ENCODE measurements at places on chromosomes 2 and 18.
A peak's percentile ranks its signal among the peaks of the same experiment; 100 is the strongest.

DNA sequence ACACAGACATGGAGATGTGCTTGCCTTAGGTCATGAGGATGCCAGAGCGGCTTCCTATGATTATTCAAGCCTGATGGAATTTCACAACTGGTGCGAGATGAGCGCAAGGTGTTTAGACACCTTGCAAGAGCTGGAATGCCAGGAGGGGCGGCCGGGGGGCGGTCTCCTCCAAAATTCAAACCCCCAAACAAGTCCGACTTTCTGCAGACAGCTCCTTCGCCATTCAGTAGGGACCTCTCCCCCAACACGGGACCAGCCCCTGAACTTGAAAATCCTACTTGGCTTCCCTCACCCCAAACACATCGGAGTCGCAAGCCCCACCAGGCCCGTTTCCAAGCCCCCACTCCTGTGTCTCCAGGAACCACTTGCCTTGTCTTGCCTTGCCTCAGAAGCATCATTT lies 64.8 kb upstream of the ID2 start:
- DNase-seq: no peak

DNA sequence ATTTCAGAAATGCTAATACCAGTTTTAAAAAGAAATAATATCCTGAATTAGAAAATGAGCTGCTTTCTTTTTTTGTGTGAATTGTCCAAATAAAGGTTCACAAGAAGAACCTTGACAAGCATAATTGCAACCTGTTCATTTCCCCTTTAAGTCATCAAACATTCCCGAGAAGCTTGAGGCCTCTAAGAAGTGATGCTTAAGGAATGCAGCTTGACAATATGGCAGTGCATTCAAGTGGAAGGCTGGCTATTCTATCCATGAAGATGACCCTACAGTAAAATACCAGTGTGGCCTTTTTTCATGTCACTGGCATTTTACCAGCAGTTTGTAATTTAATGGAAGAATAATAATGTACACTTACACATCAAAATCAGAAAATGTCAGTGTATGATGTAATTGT lies 216.7 kb downstream of the CTNNA2 start:
- no peak for DNase-seq

DNA sequence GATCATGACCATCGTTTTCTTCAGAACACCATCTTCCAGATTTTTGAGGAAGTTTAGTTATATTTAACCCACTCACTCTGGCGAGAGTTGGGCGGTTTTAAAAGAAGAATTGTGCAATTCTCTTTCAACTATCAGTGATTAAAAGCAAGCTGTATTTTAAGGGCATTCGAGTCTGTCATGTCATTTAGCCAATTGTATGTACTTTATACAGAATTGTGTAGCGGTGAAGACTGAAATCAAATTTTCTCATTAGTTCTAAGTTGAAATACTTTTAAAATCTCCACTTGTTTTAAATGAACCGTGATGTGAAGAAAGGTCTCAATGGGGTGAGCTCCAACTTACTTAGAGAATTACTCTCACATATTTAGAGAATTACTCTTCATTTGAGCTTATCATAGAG lies 214.6 kb upstream of the DTNA start:
- DNase-seq: no peak

GRCh38 chr2:10305715-10306114 lies 3.0 kb downstream of the HPCAL1 start:
- no peak for DNase-seq

DNA sequence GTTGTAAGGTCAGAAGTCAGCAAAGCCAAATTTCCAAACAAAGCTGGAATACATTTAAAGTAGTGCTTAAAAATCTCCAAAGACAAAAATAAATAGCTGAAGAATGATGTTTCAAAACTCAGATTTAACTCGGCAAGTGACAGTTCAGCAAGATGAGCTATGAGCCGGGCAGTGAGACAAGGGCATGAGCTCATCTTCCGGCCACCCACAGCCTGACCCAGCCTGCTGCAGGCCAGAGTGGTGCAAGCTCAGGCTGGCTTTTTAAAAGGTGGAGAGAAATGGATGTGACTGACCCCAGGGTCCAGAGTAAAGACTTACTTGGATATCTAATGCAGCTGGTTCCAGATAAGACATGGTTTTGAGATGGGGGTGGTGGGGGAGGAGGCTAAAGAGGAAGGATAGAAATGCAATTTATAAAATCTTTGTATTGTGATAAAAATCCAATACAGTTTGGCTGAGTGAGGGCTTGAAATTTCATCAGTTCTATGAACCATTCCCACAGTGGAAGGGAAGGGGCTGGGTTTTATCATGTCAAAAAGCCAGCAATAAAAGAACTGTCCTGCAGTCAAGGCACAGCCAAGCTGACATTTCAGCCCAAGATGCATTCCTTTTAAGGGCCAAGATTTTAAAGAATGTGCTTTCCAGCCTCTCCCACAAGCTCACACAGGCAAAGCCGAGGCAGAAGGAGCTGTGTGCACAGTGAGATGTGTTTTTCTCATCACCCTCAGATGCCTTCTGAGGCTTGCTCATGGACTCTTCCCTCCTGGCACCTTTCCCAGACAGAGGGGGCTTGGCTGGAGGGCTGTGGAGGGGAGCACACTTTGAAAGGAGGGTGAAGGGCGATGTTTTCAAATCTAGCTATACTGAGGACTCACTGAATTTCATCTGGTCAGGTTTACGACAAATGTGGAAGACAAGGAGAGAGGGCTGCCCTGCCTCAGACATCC lies 97.9 kb upstream of the KLHL29 start:
- peak; percentile 74 for DNase-seq

DNA sequence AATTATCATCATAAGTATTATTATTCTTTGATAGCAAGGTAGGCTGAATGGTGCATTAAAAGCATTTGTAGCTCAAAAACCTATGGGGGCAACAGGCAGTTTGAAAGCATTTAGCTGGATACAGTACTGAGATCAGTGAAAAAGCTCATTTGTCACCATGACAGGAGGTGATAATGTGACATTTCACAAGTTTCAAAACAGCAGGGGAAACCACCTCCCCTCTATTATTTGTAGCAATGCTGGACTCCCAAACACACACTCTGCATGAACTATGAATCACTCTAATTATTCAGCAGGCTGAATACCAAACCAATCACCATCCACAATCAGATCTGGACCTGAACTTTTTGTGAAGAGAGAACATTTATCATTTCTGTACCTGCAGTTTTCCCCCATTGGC lies 63.4 kb downstream of the MYO5B start:
- DNase-seq: no peak

DNA sequence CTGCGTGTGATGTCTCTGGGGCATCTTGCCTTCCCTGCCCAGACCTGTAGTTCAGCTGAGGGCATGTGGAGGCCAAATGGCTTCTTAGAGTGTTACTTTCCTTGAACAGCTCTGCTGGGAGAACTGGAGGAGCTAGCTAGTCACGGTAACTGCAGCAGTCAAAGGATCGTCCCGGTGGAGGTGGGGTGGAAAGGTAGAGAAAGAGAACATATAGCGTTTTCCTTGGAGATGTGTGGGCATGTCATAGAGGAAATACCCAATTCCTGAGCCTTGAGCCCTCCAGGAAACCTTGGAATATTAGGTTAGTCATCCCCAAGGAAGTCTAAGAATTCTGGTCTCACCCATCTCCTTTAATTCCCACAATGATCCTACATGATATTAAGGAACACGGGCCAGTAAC lies 33.5 kb upstream of the IL37 start:
- peak; percentile 68 for DNase-seq

GRCh38 chr2:213678437-213679218 lies 394.4 kb downstream of the SPAG16 start:
- DNase-seq: no peak

DNA sequence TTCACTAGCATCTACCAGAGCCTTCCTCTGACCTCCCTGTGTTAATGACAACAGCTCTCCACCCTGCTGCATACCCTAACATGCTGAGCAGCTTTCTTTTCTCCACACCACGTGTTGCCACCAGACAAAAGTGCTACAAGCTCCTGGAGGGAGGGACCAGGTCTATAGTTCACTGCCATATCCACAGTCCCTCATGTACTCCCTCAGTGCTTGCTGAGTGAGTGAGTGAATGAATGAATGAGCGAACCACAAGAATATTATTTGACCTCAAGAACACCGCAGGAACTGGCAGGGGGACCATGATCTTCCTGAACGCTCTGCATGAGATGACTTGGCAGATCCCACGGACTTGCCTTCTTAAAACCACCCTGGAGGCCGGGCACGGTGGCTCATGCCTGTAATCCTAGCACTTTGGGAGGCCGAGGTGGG lies 47.4 kb upstream of the CAB39 start:
- no peak for DNase-seq

DNA sequence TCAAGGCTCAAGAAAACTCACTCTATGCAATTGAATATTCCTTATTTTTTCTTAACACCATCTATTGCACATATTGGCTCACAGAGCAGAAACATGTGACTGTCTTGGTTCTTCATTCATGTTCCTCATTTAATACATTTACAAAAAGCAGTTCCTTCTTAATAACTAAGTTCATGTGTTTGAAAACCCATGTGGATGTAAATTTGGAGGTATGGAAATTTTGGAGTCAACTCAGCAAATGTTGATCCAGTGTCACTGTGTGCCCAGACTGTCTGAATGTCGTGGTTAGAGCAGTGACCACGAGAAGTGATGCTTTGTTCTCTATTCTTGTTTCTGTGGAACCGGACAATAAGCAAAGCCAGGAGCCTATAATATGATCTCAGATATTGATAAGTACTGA lies 299.1 kb downstream of the SETBP1 start:
- DNase-seq: no peak

GRCh38 chr2:218039171-218039570 lies 29.9 kb upstream of the RUFY4 start:
- DNase-seq: peak; percentile 5

GRCh38 chr18:8169722-8170121 lies 439.5 kb upstream of the RAB12 start:
- no peak for DNase-seq

GRCh38 chr18:13437796-13438506 lies 219.4 kb downstream of the LDLRAD4 start:
- DNase-seq: no peak

- no peak for DNase-seq
Measured at GRCh38 chr2:50344509-50345106, 687.3 kb downstream of the NRXN1 start.

GRCh38 chr2:25044990-25045389 lies 3.1 kb downstream of the EFR3B start:
- DNase-seq: no peak

- DNase-seq: no peak
Measured at GRCh38 chr2:69154106-69154505, 141.1 kb downstream of the ANTXR1 start.

GRCh38 chr18:61173554-61173953 lies 159.7 kb upstream of the CDH20 start:
- DNase-seq: no peak

DNA sequence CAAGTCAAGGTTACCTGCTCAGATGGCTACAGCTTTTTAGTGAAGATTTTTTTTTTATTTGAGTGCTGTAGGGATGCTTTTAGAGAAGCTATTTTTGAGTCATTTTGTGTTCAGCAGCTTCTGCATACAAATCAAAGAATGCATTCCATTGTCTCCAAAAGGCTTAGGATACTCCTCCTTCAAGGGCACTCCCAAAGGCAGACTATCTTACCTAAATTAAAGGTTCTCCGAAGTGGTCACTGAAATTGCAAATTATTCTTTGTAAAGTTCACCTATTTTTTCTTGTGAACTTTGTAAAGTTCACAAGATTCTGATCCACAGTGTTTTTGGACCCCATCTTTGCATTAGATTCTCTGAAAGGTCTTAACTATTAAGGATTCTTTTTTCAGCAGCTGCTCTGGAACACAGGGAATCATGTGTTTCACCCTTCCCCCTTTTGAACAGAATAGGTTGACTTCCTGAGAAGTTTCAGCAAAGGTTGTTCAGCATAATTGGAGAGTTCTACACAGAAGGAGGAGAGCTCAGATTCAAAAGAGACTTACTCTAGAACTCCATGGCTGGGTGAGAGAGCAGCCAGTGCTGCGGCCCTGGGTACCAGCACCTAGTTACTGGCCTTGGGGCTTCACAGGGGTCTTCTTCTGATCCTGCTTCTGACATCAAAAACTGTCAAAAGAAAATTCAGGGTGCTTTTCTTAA lies 14.5 kb downstream of the CLIP4 start:
- DNase-seq: peak; percentile 31

- no peak for DNase-seq
Measured at GRCh38 chr2:1125217-1125616, 174.6 kb downstream of the SNTG2 start.

- DNase-seq: no peak
Measured at GRCh38 chr2:26632624-26633185, 8.5 kb downstream of the CIB4 start.

GRCh38 chr2:189426886-189427285 lies 14.4 kb upstream of the WDR75 start:
- DNase-seq: no peak

DNA sequence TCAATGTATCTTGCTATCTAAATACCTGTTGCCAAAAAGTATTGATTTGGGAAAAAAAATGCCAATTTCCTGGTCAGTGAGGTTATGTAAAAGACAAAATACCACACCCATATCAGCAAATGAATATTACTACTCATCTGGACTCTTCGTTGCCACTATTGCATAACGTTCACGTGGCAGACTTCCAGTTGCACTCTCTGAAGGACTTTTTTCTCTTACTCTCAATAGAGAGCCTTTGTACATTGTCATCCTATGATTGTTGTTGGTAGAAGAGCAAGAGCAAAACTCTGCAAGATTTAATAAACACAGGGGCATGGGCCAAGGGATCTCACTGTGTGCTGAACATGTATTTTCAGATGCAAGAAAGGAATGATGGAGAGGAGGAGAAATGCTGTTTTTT lies 689.8 kb downstream of the MBD2 start:
- DNase-seq: no peak

DNA sequence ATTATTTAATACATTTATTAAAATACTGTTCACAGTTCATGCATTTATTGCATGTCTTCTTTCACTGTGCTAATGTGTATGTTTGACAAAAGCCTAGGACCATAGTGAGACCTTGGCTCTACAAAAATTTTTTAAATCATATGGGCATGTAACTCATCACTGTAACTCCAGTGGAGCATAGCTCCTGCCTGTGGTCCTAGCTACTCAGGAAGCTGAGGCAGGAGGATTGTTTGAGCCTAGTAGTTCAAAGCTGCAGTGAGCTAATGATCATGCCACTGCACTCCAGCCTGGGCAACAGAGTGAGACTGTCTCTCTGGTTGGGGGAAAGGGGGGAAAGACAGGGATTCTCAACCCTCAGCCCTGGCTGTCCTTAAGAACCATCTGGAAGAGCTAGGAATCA lies 137.8 kb downstream of the PRKCE start:
- DNase-seq: no peak

- no peak for DNase-seq
Measured at GRCh38 chr2:71734620-71735019, 281.3 kb downstream of the DYSF start.

- DNase-seq: no peak
Measured at GRCh38 chr18:73881396-73881917, 266.2 kb downstream of the FBXO15 start.

DNA sequence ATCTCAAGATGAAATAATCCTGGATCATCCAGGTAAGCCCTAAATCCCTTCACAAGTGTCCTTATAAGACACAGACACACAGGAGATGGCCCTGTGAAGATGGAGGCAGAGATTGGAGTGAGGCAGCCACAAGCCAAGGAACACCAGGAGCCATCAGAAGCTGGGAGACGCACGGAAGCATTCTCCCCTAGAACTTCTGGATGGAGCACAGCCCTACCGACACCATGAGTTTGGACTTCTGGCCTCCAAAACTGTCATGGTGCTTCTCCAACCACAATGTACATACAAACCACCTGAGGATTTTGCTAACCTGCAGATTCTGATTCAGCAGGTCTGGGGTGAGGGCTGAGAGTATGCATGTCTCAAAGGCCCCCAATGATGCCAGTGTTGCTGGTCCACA lies 42.5 kb downstream of the ADD2 start:
- no peak for DNase-seq

GRCh38 chr2:222613715-222614331 lies 42.1 kb downstream of the FARSB start:
- peak; percentile 49 for DNase-seq
